CD8-positive, alpha-beta T cell (primary cell): ENCODE measurements at places on chromosomes 11 and 22.

- DNase-seq = no peak
Observed at GRCh38 chr11:63680834-63681320, 423 bp upstream of the RTN3 start.

- DNase-seq = no peak
Observed at GRCh38 chr11:36450110-36450572, 59.9 kb downstream of the TRAF6 start.

- DNase-seq = peak; percentile 53
Observed at GRCh38 chr11:73384872-73385689, 8.9 kb downstream of the RELT start.

DNA sequence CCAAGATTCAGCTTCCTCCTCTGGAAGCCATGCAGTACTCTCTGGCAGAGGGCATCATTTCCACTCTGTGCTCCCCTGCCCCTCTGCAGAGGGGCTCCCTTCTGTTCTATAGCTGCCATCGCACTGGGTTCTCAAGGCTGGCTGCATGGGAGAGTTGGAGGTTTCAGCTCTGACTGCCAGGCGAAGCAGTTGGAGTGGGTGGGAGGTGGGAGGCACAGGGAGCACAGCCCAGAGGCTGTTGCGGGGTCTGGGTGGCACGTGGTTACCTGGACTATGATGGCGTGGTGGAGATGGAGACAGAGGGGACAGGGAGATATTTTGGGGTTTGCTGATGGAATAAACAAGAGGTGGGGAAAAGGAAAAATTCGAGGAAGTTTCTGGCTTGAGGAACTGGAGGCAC is 4.8 kb downstream of the PMM1 start:
- DNase-seq = no peak

DNA sequence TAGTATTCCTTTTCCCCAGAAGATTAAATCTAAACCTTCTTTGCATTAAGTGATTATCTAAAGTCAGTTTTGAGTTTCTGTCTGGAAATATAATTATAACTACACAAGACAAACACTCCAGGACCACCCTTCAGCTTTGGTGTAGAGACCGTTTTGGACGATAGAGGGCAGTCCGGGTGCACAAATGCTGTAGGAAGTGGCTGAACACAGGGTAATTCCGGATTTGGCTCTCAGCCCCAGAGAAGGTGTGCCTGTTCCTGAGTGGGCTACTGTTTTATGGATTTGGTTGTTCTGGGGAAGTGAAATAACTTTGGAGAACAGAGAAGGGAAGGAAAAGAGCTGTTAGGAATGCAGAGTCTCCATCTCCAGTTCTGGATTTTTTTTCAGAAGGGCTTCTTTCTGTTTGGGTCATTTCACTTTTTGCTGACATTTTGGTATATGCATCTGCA is 14.8 kb downstream of the EXT2 start:
- peak; percentile 34 for DNase-seq

DNA sequence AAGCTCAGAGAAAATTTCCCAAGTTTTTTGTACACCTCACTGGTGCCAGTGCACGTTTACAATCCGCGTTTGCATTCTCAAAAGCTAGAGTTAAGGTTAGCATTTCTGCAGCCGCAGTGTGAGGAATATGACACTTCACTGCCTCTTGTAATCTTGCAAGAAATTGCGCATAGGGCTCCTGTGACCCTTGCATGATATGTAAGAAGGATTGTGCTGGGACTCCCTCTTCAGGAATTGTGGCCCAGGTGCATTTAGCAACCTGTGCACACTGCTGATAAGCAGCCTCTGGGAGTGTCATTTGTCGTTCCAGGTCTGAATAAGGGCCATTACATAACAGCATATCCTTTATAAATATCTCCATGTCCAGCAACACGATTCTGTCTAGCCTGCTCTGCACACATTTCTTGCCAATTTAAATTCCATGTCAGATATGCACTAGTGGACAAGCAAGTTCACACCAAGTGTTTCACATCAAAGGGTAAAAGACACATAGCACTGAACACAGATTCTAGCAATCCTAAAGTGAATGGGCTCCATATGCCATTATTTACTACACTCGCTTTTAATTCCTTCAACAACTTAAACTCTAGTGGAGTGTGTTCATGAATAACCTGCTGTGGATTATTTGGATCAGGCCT is 69.2 kb upstream of the INCENP start:
- DNase-seq = no peak

GRCh38 chr11:60878245-60879101 is 11.1 kb downstream of the ZP1 start:
- no peak for DNase-seq

- no peak for DNase-seq
Observed at GRCh38 chr22:35891442-35891841, 137.2 kb downstream of the RBFOX2 start.

GRCh38 chr22:37638391-37639069 is 939 bp upstream of the SH3BP1 start:
- DNase-seq = peak; percentile 73
